ENCODE measurements at places on chromosomes 11 and 22. TPM values are rescaled to one million over a fixed set of nuclear protein-coding genes. Genes with fewer than 3 reads are reported as not detected.

AQP11 gene
- total RNA-seq = 1.2 TPM

DNA sequence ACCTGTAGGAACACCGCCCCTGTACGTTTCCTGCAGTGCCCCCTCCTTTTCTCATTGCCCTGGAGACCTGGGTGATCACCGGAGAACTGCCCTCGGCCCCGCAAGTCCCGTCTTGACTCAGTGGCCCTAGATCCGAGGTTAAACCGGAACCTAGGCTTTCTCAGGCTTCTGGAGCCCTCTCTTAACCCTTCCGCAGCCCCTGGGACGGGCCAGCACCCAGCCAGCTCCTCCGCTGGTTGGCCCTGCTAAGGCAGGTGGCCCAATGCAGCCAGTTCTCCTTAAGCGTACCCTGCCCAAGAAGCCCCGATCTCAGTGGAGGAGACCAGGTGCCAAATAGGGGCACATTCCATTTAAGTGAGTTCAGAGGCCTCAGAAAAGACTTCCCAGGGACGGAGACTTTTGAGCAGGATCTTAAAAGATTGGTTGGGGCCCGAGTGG is 776 bp downstream of the NLRX1 start:
- DNase-seq = peak; percentile 90

DNA sequence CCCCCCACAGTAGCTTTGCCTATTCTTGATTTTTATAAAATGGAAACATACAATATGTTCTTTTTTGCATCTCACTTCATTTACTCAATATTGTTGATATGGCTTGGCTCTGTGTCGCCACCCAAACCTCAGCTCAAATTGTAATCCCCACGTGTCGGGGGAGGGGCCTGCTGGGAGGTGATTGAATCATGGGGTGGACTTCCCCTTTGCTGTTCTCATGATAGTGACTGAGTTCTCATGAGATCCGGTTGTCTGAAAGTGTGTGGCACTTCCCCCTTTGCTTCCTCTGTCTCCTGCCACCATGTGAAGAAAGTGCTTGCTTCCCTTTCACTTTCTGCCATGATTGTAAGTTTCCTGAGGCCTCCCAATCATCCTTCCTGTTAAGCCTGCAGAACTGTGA is 431.3 kb downstream of the MN1 start:
- no peak for DNase-seq

OR52B2 gene
- not detected for total RNA-seq

DNA sequence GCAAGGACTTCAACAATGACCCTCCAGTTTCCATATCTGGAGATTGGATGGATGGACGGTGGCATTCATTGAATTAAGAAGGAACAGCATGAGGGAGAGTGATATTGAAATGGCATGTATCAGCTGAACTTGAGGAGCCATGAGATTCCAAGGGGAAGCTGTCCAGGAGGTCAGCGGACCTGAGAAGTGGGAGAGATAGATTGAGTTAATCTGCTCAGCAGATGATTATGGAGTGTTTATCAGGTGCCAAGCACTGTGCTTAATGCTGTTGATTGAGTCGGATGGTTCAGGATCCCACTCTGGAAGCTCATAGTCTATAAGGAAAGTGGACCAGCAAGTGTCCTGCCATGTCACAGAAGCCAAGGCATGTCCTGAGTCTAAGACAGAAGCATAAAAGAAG is 581.3 kb downstream of the INSC start:
- DNase-seq = no peak

GRCh38 chr11:66081505-66081904 is 11.4 kb downstream of the PACS1 start:
- no peak for DNase-seq

DNA sequence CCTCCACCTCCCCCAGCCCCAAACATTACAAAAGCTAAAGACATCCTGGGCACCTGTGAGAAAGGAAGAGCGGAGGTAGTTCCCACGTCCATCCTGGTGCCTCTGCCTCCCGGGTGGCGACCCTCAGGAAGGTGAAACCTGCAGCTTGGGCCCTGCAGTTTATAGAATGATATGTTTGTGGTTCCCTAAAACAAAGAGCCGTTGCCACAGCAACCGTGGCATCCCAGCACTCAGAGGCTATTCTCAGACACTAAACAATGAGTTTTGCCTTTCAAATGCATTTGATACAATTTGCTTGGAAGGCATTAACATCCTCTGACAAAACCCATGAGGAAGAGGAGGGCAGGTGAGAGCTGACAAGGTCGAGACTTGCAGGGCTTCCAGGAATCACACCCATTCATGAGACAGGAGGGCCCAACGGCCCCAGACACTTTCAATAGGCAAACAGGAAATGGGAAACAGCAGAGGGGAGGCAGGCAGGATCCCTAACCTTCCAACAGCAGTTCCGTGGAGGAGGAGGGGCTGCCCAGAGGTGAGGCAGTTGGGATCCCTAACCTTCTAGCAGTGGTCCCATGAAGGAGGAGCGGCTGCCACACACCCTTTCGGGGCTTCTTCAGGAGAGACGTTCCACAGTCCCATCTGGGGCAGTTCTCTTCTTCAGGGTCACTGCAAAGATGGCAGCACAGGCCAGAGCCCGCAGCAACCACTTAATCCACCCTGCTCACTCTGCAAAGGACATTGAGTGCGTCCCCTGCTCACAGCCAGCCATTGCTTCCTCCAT is 379.2 kb downstream of the SHANK2 start:
- DNase-seq = peak; percentile 83

- DNase-seq = no peak
These were observed 26.8 kb downstream of the PGM2L1 start for GRCh38 chr11:74371269-74372052.

TRIM3 gene
- 24.9 TPM for total RNA-seq
